Hematopoietic multipotent progenitor cell treated with erythropoietin and hydrocortisone succinate and interleukin-3 and kit ligand, for 4 days (in vitro differentiated cells): ENCODE measurements at places on chromosomes 6 and 20.

- peak; percentile 37 for DNase-seq
Measured at GRCh38 chr6:83853178-83854000, at the start of gene RIPPLY2. Gene RIPPLY2 (plus strand): TSS chr6:83853360. CDS start chr6:83853417, 57 bp downstream.

- no peak for DNase-seq
Measured at GRCh38 chr6:11397622-11398450, 139.7 kb upstream of the TMEM170B start.

GRCh38 chr6:50116797-50117542, 67.2 kb upstream of the DEFB112 start:
- no peak for DNase-seq

GRCh38 chr6:145373826-145374225, 361.5 kb downstream of the EPM2A start:
- DNase-seq, result no peak

GRCh38 chr20:41003143-41003935, 25.3 kb upstream of the TOP1 start:
- DNase-seq, result peak; percentile 77

DNA sequence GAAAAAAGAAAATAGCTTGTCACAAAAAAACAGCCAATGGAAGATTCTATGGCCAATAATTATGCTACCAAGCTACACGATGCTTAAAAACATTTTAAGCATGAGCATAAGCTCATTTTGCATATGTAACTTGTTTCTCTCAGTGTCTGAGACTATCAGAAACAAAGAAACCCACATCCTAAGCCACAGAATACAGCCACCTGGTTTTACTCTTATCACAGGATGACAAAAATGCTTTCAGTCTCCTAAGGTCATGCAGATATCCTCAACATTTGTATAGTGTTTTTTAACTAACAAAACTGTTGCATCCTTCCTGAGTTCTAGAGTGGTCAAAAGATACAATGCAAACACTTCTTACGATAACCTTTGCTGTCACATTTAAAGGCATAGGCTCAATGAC, 172.1 kb upstream of the RUNX2 start:
- peak; percentile 86 for DNase-seq

GRCh38 chr6:36070252-36070651, 42.6 kb downstream of the MAPK14 start:
- no peak for DNase-seq

GRCh38 chr6:53598265-53598907, 53.5 kb upstream of the GCLC start:
- DNase-seq, result no peak
